ENCODE measurements at places on chromosomes 16 and 17.

GRCh38 chr16:8756755-8757154, 40.7 kb downstream of the TMEM186 start:
- no peak for DNase-seq

- DNase-seq = no peak
These were observed 22.3 kb upstream of the PRKAR1A start for GRCh38 chr17:68489919-68490318.

- no peak for DNase-seq
These were observed 3.3 kb upstream of the ABCA9 start for GRCh38 chr17:69064001-69064400.

DNA sequence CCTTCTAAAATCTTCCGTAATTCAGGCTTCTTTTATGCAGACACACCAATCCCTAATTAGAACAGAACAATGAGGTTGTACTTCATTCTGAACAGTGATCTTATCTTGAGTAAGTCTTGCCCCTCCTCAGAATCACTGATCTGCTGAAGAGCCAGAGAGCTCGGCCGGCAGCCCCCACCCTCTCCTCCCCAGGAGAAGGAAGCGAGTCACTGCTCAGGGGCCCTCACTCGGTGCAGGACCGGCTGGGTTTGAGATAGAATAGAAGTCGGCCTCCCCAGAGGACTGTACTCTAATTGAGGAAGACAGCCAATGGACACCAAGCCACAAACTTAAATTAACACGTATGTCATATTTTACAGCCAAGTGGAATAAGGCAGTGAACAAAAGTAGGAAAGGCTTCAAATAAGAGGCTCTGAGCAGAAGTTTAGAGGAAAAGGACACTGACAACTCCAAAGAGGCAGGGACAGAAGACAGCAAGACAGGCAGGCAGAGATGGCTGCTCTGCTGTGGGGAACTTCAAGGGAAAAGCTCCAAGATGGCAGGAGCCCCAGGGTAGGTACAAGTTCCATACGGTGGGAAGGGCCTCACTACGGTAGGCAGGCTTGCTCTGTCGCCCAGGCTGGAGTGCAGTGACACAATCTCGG, 18.6 kb downstream of the CREBBP start:
- DNase-seq = no peak

DNA sequence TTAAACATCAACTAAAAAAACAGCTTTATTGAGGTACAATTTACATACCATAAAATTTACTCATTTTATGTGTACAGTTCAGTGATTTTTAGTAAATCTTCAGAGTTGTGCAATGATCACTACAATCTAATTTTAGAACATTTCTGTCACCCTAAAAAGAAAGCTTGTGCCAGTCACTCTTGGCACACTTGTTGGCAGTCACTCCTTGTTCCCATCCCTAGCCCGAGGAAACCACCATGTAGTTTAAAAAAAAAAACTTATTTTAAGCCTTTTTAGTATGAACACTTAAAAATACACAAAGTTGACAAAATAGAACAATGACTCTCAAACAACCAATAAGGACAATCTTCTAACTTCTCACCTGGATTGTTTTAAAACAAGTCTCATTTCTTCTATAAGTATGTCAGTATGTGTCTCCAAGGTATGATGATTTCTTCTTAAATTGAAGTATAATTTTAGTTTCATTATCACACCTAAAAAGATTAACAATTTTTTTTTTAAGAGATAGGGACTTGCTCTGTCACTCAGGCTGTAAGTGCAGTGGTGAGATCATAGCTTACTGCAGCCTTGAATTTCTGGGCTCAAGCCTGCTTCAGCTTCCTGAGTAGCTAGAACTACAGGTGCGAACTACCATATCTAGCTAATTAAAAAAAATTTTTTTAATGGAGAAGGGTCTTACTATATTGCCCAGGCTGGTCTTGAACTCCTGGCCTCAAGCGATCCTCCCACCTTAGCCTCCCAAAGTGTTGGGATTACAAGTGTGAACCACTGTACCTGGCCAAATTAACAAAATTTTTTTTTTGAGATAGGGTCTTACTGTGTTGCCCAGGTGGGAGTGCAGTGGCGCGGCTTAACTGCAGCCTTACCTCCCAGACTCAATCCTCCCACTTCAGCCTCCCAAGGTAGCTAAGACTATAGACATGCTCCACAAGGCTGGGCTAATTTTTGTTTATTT, 53.2 kb downstream of the PPM1E start:
- DNase-seq = no peak

All from NCI-H1105 treated with DMSO at 0.1 percent for 48 hours (cell line).